A549 treated with RU486 at 1 μM for 4 hours (cell line): ENCODE measurements at places on chromosomes 2 and 18. TPM values are rescaled to one million over a fixed set of nuclear protein-coding genes. Genes with fewer than 3 reads are reported as not detected.

The SLC16A14 gene
- 0.87 to 1.7 TPM (median 1.1 TPM) in 5 replicates for total RNA-seq

The CPLX4 gene
- not detected in 5 replicates for total RNA-seq

The PTPRN gene
- 0.87 to 2.0 TPM (median 1.3 TPM) in 5 replicates for total RNA-seq

The NTSR2 gene
- not detected in 5 replicates for total RNA-seq

The KIF1A gene
- 0.56 to 0.75 TPM (median 0.66 TPM) in 5 replicates for total RNA-seq
